Activated T-cell treated with anti-CD3 and anti-CD28 coated beads, Interleukin-2, amount 50 U/mL, for 24 hours (primary cell): ENCODE measurements at places on chromosomes 4 and X.

GRCh38 chr4:77819843-77820648, 878 bp upstream of the CNOT6L start:
- DNase-seq = peak; percentile 96

DNA sequence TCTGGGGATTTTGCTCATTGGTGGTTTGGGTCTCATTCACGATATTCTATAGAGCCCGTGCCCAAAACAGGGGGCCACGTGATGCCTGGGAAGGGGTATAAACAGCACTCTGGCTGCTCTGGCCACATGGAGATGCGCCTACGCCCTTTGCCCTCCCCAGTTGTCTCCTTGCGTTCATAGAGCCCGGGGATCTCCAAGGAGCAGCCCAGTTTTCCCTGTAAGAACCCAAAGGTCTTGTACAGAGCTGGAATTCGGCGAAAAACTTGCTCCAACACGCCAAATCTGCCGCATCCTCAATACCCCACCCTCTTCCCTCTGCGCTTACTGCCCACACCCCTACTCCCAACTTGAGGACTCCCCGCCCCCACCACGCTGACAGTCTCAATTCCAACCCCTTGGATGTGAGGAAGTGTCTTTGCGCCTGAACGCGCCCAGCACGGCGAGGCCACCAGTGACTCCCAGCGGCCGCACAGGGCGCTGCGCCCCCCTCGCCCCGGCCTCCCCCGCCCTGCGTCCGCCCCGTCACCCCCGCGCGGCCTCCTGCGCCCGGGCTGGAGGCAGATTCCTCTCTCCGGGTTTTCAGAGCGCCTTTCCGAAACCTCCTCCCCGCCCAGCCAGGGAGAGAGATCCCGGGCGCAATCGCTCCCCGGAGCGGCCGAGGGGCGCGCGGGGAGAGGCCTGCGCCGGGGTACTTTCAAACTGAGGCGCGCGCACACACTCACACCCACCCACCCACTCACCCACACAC, at the start of gene NHS:
Gene NHS (plus strand): TSS at position 582 of the 748 bp plus-strand sequence. CDS start 558 bp downstream, outside the sequence.
- no peak for DNase-seq

DNA sequence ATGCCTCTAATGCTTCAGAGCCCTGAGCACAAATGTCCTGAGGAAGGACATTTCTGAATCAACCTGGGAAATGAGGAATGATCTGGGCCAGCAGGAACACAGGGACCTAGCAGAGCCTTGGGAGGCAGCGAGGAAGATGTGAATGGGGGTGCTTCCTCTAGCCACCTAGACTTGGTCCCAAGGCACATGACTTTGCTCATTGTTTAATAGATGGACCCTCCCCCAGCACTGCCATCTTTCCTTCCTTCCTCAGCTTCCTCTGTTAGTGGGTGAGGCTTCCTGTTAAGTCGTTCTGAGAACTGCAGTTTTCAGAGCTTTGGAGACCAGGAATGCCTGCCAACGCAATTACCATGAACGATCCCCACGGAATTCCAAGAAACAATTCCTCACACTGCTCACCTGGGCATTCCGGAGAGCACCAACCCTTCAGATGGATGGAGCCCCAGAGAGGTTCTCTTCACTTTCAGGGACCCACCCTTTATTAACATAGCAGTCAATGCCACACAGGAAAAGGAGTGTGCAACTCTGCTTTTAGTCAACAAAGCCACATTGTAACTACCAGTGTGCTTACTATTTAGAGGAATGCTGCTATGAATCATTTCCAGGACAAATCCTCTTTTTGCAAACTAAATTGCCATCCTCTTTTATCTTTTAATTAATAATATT, 48.5 kb upstream of the STIM2 start:
- no peak for DNase-seq

GRCh38 chr4:113385281-113385899, 335.9 kb downstream of the ANK2 start:
- DNase-seq = no peak

- DNase-seq = no peak
Measured at GRCh38 chrX:24928114-24928513, 87.7 kb downstream of the ARX start.

- no peak for DNase-seq
Measured at GRCh38 chr4:17567271-17567670, 9.7 kb upstream of the LAP3 start.

DNA sequence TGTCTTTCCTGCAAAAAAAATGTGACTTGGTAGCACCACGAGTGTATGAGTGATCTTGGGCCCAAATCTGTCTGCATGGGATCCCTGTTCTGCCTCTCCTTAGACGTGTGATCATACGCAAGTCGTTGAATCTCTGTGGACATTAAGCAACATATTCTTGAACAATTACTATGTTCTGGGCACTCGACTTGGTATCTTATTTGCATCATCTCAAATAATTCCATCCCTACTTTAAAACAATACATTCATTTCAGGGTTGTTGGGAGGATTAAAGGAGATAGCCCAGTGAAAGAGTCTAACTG, 145.4 kb upstream of the CPEB2 start:
- DNase-seq = no peak

DNA sequence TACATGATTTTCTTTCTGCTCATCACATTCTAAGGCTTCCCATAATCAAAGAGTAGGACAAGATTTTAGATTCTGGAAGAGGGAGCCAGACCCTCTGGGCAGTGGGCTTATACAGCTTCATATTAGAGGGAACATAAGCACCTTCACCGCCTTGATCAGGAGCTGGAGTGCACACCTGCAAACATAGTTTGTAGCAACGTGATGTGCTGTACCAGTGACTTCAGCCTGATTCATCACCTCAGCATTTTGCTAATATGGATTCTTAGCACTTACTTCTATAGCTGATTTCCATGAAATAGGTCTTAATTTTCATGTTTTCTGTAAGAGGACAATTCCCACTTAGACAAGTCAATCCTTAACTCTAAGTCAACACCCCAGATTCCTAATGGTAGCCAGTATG, 36.7 kb downstream of the PCDH18 start:
- DNase-seq = no peak

DNA sequence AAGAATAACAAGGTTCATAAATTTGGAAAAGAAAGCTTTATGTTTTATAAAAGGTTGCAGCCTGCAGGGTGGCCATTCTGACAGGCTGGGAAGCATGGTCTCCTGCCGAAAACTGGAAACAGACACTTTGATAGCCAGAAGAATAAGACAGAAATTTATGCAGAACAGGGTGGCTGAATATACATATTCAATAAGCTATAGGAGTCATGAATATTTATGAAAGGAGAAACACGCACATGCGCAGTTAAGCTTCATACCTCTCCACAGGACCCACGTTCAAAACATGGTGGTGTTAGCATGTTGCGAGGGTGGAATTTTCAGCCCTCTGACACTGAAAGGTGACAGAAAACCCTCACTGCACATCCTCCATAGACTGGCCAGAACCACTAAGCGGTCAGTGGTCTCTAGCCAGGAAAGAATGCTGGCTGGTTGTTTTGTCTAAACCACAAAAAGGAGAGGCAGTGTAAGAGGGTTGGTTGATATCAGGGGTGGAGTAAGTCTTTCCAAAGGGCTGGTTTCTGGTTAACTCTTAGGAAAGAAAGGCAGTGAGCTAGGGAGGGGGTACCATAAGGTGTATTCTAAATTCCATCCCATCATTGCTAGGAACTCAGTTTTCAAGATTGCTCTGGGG, 58.2 kb downstream of the ANXA10 start:
- no peak for DNase-seq

- DNase-seq = no peak
Measured at GRCh38 chr4:151933122-151933827, 172.5 kb upstream of the GATB start.

DNA sequence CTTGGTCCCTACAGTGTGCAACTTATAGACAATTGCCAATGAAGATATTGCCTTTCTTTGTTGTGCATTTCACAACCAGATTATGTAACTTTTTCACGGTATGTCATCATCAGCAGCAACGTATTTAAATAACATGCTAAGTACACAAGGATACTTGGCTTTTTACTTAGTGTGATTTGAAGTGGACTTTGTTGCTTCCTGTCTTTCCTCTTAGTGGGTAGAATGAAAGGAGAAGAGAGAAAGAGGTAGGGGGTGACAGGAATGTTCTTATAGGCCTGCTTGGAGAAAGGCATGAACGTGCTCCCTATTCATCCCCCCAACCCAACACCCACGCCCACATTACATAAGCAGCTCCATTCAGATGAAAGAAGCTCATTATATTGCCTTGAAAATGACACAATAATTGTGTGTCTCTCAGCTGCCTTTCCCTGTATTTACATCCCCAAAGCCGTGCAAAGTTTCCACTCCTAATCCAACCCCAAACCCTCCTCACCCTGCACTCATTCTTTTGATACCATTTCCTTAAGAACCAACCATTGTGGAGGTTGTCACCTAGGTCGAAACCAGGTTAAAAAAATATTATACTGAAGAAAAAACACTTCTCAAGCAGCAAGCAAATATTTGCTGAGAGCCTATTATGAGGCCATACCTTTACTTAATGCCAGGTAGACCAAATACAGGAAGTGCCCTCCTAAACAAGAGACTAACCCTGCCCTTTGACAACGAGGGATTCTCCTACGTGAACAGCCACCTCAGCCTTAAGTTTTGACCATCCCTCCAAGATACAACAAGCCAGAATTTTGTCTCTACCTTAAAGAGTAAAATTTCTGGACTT, 25.2 kb upstream of the GK start:
- no peak for DNase-seq

GRCh38 chrX:149950681-149951080, 12.4 kb upstream of the EOLA2 start:
- DNase-seq = no peak

DNA sequence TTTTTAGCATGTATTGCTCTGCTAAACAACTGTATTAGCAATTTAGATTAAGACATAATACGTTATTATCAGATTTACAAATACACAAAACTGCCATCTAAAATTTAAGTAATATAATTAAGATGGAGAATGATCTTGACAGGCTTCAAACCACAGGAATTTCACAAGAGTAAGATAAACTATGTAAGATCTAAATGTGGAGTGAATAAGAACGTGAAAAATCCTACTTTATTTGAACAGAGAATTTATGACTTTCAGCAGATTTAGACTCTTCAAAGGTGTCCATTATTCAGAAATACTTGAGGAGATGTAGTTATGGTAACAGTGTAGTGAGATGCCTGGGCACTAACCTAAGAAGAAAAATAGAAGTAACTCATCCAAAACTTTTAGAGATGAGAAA, 73.2 kb downstream of the SLC4A4 start:
- no peak for DNase-seq

GRCh38 chr4:30696191-30696590, 24.0 kb upstream of the PCDH7 start:
- DNase-seq = no peak

DNA sequence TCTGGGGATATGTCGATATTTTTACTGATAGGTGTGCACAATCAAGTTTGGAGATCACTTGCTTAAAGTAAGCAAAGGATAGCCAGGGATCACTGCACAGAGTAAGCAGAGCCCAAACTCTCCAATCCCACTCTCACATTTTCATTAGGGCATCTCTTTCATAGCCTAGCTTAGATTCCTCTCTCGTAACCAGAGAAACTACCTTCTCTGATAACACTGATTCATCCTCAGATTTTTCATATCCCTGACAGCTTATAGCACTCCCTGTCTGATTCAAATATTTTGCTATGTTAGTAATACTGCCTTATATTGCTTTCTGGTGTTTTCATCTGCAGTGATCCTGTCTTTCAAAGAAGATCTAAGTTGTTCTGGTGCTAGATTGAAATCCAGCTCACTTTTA, 123.7 kb downstream of the CBLL2 start:
- DNase-seq = no peak

- peak; percentile 74 for DNase-seq
Measured at GRCh38 chrX:79270401-79270800, 96.7 kb downstream of the ITM2A start.

- no peak for DNase-seq
Measured at GRCh38 chr4:88225232-88226105, 58.9 kb downstream of the PPM1K start.

GRCh38 chr4:57040510-57040909, 61.8 kb downstream of the POLR2B start:
- DNase-seq = no peak

- DNase-seq = no peak
Measured at GRCh38 chrX:134570509-134570846, 87.8 kb downstream of the PLAC1 start.

GRCh38 chr4:186581421-186581820, 26.1 kb upstream of the MTNR1A start:
- no peak for DNase-seq

GRCh38 chrX:10230222-10230621, 73.4 kb downstream of the CLCN4 start:
- no peak for DNase-seq

DNA sequence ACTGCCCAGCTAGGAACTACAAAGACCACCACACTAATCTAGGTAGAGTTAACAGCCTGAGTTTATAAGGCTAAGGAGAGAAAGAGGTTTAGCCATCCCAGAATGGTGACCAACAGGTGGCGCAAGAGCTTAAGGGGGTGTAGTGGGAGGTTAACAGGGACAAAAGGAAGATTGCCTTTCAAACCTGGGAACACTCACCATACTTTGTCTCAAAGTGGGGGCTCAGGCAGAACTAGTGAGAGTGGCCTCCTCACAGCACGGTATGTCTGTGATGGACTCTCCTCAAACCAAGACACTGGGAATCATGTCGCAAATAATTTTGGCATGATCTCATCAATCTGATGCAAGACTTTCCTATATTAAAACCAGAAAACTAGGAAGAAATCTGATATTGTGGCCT, 23.4 kb downstream of the CCNI start:
- DNase-seq = peak; percentile 67

DNA sequence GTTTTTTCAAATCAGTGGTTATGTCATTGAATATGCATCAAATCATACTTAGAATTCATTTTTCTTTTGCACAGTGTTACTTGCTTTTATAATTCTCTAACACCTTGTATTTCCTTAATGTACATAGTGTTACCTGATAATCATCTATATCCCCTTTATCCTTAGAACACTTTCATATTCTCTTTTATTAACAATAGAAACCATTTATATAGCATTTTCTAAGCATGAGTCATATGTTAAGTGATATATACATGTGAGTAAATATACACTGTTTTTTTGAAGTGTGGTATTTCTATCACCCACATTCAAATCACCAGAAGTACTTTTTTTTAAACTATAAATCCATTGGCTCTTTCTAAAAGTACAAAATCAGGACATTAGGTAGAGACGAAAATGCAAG, 15.3 kb downstream of the EPHA5 start:
- DNase-seq = no peak

GRCh38 chr4:31918891-31919290, 1198.7 kb downstream of the PCDH7 start:
- DNase-seq = no peak

DNA sequence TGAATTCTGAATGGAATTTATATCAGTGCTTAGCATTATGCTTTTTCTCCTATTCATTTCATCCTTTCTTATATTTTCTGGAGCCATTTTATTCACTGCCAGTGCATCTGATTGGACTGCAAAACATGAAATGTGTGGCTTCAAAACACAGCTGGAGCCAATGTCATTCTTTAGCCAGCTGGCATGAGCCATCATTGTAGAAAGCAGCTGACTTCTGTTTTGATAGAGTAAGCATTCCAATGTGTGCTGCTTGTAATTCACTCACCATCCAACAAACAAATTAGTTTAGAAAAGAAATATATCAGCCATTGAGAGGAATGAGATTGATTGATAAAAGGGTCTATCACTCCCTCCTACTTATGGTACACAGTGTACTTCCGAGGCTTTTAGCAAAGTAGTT, 2616.0 kb downstream of the ARAP2 start:
- no peak for DNase-seq

GRCh38 chr4:36338973-36339372, 57.6 kb downstream of the DTHD1 start:
- DNase-seq = no peak
